ENCODE measurements at places on chromosomes 5 and 9. TPM values are rescaled to one million over a fixed set of nuclear protein-coding genes. Genes with fewer than 3 reads are reported as not detected.

Gene SNCAIP
- 0.15 TPM for polyA plus RNA-seq

Gene IL9
- not detected for polyA plus RNA-seq

Gene FOXI1
- not detected for polyA plus RNA-seq

Gene ARID3C
- not detected for polyA plus RNA-seq

Gene VCAN
- 4.5 TPM for polyA plus RNA-seq

Gene SLC6A19
- polyA plus RNA-seq, result not detected

Gene HAVCR1
- polyA plus RNA-seq, result not detected

Gene TLX3
- polyA plus RNA-seq, result not detected

Gene MYOT
- polyA plus RNA-seq, result 1.5 TPM

Measured in GM12878 (cell line).